A549 treated with GW870086 at 1 μM for 4 hours (cell line): ENCODE measurements at places on chromosomes 6 and 20. TPM values are rescaled to one million over a fixed set of nuclear protein-coding genes. Genes with fewer than 3 reads are reported as not detected.

The KIFC1 gene
- 37.6 to 44.2 TPM (median 39.0 TPM) in 5 replicates for total RNA-seq

The HLA-DQB2 gene
- total RNA-seq = not detected in 5 replicates

The BPI gene
- total RNA-seq = not detected in 5 replicates

The GGTLC1 gene
- total RNA-seq = not detected in 5 replicates

The PRRT1 gene
- 0.41 to 0.74 TPM (median 0.62 TPM) in 5 replicates for total RNA-seq

The CLDN20 gene
- total RNA-seq = not detected in 5 replicates

The FAM83B gene
- total RNA-seq = 0.03 to 0.09 TPM (median 0.05 TPM) in 3 of 5 replicates, not detected in the others

The TMEM200A gene
- 0.07 to 0.11 TPM (median 0.08 TPM) in 5 replicates for total RNA-seq

The TENT5A gene
- total RNA-seq = 0.82 to 1.1 TPM (median 1.0 TPM) in 5 replicates

The BFSP1 gene
- total RNA-seq = 3.5 to 4.5 TPM (median 4.0 TPM) in 5 replicates

The C6orf52 gene
- 1.7 to 2.1 TPM (median 2.1 TPM) in 5 replicates for total RNA-seq

The OXT gene
- total RNA-seq = not detected in 5 replicates

The TINAG gene
- not detected in 5 replicates for total RNA-seq

The SLC22A2 gene
- 0.14 TPM in 1 of 5 replicates, not detected in the others for total RNA-seq

The DEFB127 gene
- total RNA-seq = not detected in 5 replicates

The FARS2 gene
- total RNA-seq = 9.6 to 11.5 TPM (median 10.3 TPM) in 5 replicates

The KCNK17 gene
- not detected in 5 replicates for total RNA-seq

The DNAAF9 gene
- total RNA-seq = 4.9 to 6.8 TPM (median 5.7 TPM) in 5 replicates
